Breast epithelium (tissue), 4 donors: ENCODE measurements at places on chromosomes 5 and 9. TPM values are rescaled to one million over a fixed set of nuclear protein-coding genes. Genes with fewer than 3 reads are reported as not detected.

GRCh38 chr5:160792732-160793529, 59.1 kb downstream of the ATP10B start:
- no peak for DNase-seq

DNA sequence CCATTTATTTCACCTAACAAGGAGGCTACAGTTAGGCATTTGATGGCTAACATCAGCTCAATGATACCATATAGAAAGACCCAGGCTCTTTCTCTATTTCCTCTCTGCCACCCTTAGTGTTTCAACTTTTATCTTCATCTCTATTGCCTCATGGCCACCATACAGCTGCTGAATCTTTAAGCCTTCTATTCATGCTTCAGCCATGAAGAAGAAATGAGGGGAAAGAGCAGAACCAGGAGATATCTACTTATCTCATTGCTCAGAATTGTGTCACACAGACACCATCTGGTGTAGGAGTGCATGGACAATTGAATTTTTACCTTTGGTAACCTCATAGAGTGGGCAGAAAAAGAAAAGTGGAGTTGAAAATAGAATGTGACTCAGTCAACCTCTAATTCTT, 6.7 kb downstream of the GAPT start:
- no peak for DNase-seq

AJM1 gene
- total RNA-seq = 2.3 TPM

DNA sequence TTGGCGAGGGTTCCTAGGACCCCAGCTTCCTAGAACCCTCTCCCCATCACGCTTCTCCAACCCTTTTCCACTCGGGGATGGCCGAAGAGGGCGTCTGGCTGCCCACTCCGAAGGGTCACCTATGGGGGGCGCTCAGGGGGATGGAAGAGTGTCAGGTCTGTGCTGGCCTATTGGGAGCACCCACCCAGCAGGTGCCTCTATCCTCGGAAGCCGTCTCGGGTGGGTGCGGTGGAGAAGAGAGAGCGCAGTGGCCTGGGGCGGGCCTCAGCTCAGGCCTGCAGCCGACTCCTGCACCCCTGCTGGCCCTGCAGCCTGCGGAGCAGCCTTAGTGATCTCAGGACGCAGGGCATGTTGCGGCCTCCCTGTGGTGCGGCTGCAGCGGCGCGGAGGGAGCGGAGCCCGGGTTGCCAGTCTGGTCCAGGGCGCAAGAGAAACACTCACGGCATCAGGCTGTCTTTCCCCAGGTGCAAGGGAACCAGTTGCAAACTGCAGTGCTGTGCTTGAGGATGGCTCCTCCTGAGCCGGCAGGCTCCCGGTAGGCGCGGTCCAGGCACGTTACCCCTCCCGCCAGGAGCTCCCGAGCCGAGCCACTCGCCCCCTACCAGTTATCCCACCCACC, 1.5 kb upstream of the IRX2 start:
- DNase-seq = no peak

DNA sequence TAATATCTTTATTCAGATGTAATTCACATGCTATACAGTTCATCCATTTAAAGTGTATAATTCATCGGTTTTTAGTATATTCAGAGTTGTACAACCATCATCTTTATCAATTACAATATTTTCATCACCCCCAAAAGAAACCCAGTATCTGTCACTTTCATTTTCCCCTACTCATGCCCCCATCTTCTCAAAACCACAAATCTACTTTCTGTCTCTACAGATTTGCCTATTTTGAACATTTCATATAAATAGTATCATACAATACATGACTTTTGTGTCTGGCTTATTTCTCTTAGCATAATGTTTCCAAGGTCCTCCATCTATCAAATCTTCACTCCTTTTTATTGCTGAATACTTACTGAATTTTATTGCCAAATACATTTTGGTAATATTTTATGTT, 305.1 kb upstream of the SGCD start:
- no peak for DNase-seq

- no peak for DNase-seq
Observed at GRCh38 chr5:127924606-127925005, 159.0 kb upstream of the SLC12A2 start.

GRCh38 chr9:118148990-118149389, 444.8 kb downstream of the TLR4 start:
- DNase-seq = no peak

DNA sequence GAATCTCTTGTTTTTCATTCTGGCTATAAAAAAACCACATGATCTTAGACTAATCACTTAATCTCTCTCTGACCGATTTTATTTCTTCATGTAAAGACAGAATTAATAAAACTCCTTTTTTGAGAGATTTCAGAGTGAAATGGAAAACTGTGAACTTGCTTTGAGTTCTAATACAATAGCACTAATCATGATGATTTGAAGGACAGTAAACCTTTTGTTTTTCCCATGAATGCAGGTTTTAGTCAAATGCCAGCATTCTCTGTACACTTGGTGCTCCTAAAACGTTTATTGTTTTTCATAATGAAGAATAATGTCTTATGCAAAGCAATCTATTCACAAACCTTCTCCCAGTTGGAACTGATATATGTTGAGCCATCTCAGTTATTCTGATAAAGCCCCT, 86.8 kb downstream of the SLC24A2 start:
- no peak for DNase-seq

GALT gene
- 37.0 TPM for total RNA-seq

DNA sequence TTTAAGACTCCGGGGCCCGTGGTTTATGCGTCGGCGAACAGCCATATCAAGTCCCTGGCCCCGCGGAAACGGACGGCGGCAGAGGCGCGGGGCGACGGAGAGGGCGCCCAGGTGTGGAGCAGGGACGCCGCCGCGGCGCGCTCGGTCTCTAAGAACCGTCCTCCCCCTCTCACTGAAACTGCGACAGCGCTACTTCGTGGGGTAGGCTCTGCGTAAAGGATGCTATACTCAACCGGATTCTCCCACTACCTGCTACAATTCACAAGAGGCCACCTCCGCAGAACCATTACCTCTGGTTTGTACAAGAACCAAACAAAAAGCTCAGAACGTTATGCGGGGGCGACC, 404 bp downstream of the MRNIP start:
- no peak for DNase-seq

C9orf153 gene
- total RNA-seq = 0.59 TPM

DNA sequence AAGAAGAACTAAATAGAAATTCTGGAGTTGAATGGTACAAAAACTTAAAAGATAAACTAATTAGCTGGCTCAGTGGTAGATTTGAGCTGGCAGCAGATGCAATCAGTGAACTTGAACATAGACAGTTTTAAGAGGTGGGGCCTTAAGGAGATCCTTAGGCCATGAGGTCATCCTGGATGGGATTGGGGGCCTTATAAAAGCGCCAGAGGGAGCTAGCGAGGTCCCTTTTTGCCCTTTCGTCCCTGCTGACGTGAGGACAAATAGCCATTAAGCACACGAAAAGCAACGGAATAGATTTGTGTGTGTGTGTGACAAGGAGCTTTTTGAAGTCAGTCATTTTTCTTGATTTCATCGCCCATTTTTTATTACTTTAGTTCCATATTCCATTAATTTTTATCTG, 83.3 kb downstream of the ZNF354C start:
- no peak for DNase-seq

GRCh38 chr9:19512103-19512832, 103.5 kb downstream of the ACER2 start:
- DNase-seq = no peak

FBP2 gene
- not detected for total RNA-seq

- no peak for DNase-seq
Observed at GRCh38 chr9:76180541-76180940, 213.7 kb downstream of the RFK start.

SPATA31C1 gene
- total RNA-seq = not detected

DNA sequence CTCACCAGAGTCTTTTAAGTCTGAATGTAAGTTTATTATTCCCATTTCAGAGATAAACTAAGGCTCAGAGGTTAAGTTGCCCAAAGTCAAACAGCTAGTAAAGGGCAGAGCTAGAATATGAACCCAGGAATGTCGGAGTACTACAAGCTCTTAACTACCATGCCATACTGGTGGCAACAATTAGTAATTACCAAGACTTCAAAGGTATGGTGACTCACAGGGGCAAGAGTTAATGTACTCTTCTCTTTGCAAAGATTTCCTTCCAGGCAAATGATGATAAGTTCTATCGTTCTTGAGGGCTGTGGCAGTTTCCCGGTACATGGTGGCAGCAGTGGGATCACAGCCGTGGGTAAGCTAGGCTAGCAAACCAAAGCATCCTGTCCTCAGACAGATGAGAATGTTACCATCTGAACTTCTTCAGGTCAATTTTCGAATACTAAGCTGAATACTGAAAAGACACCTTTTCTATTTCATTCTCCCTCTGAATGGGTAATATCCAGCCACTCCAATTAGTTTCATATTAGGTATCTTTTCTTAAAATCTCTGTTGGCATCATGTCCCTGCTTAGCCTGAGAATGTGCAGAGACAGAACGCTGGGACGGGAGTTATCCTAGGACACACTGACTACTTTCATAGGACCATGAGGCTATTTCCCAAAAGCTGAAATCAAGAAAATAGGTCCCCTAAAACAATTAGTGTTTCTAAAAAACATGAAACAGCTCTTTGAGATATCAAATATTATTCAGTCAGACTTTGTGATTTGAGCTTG, 117.0 kb upstream of the NR5A1 start:
- no peak for DNase-seq

GRCh38 chr5:19790829-19791466, 197.1 kb downstream of the CDH18 start:
- DNase-seq = no peak

- no peak for DNase-seq
Observed at GRCh38 chr9:68897577-68898145, 116.3 kb downstream of the PRKACG start.

GRCh38 chr5:128099944-128100343, 16.4 kb downstream of the SLC12A2 start:
- no peak for DNase-seq

DNA sequence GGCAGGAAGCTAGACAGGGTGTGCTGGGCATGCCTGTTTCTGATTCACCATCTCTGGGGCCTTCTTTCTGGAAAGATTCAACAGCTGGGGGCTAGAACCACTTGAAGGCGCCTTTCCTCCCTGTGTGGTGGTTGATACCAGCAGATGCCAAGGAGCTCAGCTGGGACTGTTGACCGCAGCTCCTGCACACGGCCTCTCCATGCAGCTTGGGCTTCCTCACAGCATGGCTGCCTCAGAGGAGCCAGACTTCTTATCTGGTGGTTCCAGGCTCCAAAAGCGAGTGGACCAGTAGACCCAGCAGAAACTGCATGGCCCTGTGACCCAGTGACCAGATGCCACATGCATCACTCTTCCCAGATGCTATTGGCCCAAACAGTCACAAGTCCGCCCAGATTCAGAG, 74.7 kb upstream of the COL5A1 start:
- no peak for DNase-seq
